ENCODE measurements at places on chromosomes 5 and 9.

DNA sequence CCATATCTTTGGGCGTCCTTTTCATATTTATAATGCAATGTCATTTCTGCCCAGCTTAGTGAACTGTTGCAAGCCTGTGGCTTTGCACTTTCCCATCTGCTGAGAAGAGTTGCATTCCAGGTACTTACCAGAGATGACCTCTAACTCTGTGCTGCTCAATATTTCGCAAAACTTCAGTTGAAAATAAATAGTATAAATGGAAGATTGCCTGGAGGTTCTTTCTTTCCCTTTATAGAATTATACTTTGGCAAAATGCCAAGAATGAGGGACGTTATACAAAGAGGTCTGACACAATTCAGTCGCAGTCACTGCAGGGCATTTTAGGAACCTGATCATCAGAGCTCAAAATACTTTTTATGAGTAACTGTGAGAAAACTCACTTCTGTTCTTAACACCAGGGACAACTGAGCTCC lies 18.9 kb upstream of the VLDLR start:
- H3K4me3 ChIP-seq, result no peak overlapping the region
- H3K36me3 ChIP-seq, result no peaks in the 10 kb centered on the region
- DNase-seq, result no peak
- H3K27me3 ChIP-seq, result no peaks in the 10 kb centered on the region
- no peaks in the 10 kb centered on the region for H3K4me1 ChIP-seq

- no peaks in the 10 kb centered on the region for H3K4me1 ChIP-seq
- DNase-seq, result no peak
- H3K27ac ChIP-seq, result no peak overlapping the region
- no peaks in the 10 kb centered on the region for H3K36me3 ChIP-seq
- H3K4me3 ChIP-seq, result no peak overlapping the region
- H3K27me3 ChIP-seq, result no peaks in the 10 kb centered on the region
Measured at GRCh38 chr9:18077941-18078678, 395.8 kb upstream of the ADAMTSL1 start.

GRCh38 chr9:107214915-107215314 lies 68.2 kb upstream of the RAD23B start:
- H3K27me3 ChIP-seq, result no peaks in the 10 kb centered on the region
- H3K27ac ChIP-seq, result no peak overlapping the region
- no peak for DNase-seq
- no peaks in the 10 kb centered on the region for H3K36me3 ChIP-seq
- no peak overlapping the region for H3K4me3 ChIP-seq
- no peaks in the 10 kb centered on the region for H3K4me1 ChIP-seq

DNA sequence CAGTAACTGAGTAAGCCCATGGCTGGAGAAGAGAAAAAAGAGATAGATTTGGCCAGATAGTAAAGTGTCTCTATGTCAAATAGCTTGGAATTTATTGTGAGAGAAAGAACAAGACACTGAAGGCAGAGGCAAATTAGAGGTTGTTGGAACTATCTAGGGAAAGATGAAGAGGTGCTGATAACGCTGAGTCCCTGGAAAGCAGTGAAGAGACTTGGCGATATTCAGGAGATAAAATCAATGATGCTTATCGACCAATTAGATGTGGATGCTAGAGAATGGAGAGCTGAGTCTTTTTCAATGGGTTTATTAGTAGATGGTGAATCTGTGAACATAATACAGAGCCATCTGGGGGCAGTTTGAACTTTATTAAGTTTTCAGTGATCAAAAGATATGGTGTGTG lies 48.6 kb upstream of the GABRA1 start:
- no peak overlapping the region for H3K27ac ChIP-seq
- no peaks in the 10 kb centered on the region for H3K27me3 ChIP-seq
- no peak for DNase-seq
- H3K4me1 ChIP-seq, result no peaks in the 10 kb centered on the region
- H3K36me3 ChIP-seq, result no peaks in the 10 kb centered on the region
- H3K4me3 ChIP-seq, result no peak overlapping the region

GRCh38 chr5:1414311-1415058 lies 30.8 kb downstream of the SLC6A3 start:
- H3K27ac ChIP-seq, result no peak overlapping the region
- no peak for DNase-seq
- no peaks in the 10 kb centered on the region for H3K36me3 ChIP-seq
- H3K27me3 ChIP-seq, result peaks cover 10% of the 10 kb centered on the region
- no peak overlapping the region for H3K4me3 ChIP-seq

DNA sequence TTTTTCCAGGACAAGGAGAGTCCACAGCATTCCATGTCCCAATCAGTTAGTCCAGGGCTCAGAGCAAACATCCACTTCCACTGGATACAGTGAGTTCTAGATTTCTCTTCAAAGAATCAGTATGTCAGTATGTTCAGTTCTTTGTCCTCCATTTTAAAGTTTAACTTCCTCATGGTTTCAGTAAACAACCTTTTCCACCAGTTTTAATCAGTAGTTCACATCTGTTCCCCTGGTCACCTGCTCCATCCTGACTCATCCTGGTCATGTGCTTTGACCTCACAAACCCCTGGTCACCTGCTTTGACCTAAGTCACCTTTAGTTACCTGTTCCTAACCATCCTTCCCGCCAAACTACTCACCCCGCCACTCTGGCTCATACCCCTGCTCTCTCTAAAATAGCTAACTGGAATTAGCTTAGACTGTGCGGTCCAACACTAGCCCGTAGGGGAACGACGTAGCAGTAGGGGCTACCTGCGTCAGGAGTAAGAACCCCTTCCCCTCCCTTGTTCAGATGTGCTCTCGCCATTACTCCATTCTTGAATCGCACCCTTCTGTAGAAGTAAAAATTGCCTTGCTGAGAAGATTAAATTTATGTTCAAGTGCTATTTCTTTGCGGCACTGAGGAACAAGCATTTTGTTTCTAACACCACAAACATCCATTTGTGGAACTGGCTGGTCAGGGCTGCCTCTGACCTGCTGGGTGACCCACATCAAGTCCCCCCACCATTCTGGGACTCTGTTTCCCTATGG lies 5.5 kb downstream of the ENG start:
- peaks cover 25% of the 10 kb centered on the region for H3K4me1 ChIP-seq
- H3K27me3 ChIP-seq, result no peaks in the 10 kb centered on the region
- no peak overlapping the region for H3K4me3 ChIP-seq
- H3K36me3 ChIP-seq, result no peaks in the 10 kb centered on the region
- DNase-seq, result no peak

DNA sequence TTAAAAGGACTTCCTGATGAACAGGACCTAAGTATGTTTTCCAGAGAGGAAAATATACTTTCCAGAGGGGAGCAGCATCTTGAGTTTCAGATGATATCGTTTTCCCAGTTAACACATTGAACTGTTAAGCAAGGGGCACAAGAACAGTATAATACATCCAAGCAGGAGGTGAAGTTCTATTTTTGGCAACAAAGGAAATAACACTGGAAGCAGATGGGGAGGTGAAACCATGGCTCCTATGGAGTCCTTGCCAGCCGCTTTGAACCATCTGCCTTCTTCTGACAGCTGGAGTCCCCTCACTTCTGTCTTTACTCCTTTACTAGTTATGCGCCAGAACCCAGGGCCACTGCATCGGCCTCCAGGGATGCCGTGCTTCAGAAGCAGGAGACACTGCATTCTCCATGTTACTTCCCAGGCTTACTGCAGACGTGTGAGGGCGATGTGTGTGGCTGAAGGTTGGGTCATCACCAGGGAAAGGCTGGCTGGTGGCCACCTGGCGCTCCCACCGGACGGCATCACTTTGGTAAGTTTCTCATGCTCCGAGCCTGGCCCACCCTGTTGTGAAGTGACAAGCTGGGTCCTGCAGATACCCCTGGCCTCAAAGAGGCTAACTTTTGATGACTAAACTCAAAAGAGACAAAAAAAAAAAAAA lies 77.8 kb downstream of the TTLL11 start:
- no peak overlapping the region for H3K27ac ChIP-seq
- H3K27me3 ChIP-seq, result no peaks in the 10 kb centered on the region
- H3K4me1 ChIP-seq, result peaks cover 3% of the 10 kb centered on the region

DNA sequence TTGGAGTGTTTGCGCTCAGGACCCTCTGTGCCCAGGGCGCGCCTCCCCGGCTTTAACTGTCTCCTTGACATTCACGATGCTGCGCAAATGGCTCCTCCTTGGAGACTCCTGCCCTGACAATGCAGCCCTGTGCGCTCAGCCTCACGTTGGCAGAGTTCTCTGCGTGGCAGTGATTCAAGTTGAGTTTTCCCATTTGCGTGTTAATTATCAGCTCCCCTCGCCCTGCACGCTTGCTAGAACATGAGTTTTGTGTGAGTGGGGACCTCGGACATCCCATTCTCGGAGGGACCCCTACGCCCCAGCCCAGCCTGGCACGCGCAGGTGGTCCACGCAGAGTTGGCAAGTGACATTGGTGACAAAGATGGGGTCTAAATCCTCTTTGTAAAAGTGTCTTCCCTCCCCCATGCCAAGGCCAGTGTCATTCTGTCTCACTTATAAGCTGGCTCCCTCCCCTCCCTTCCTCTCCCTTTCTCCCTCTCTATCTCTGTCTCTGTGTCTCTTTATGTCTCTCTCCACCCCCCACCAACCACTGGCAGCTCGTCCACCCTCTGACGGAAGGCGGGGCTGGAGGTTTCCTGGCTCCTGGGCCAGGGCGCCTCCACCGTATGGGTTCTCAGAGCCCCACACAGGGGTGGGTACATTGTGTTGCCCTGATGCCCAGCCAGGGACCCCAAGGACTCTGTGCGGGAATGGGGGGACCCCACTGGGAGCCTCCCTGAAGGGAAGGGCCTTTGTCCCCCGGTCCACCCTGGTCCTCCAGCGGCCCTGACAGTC lies 169.3 kb downstream of the OLFM1 start:
- no peaks in the 10 kb centered on the region for H3K27me3 ChIP-seq
- no peaks in the 10 kb centered on the region for H3K4me1 ChIP-seq
- H3K36me3 ChIP-seq, result no peaks in the 10 kb centered on the region
- no peak overlapping the region for H3K27ac ChIP-seq
- no peak for DNase-seq

- no peak overlapping the region for H3K4me3 ChIP-seq
- no peaks in the 10 kb centered on the region for H3K36me3 ChIP-seq
- no peaks in the 10 kb centered on the region for H3K4me1 ChIP-seq
- H3K27ac ChIP-seq, result no peak overlapping the region
- no peaks in the 10 kb centered on the region for H3K27me3 ChIP-seq
Measured at GRCh38 chr5:137845472-137845871, 22.2 kb upstream of the MYOT start.

- no peak overlapping the region for H3K27ac ChIP-seq
- no peaks in the 10 kb centered on the region for H3K4me1 ChIP-seq
- no peak for DNase-seq
Measured at GRCh38 chr5:50435168-50435567, 5.9 kb downstream of the EMB start.

GRCh38 chr9:35650341-35651158 lies at the start of gene SIT1:
Gene SIT1, minus strand, starts transcription at chr9:35650931. Its CDS starts 78 bp downstream, at chr9:35650853.
- peak within 1 kb of the TSS; percentile 84 for H3K27ac ChIP-seq
- DNase-seq, result no peak
- peak within 1 kb of the TSS; percentile 35 for H3K4me3 ChIP-seq
- H3K36me3 ChIP-seq, result no peaks in the 10 kb centered on the region
- H3K27me3 ChIP-seq, result no peaks in the 10 kb centered on the region

GRCh38 chr9:114302727-114303126 lies 20.2 kb upstream of the ORM1 start:
- DNase-seq, result peak; percentile 1
- H3K36me3 ChIP-seq, result no peaks in the 10 kb centered on the region
- H3K4me3 ChIP-seq, result no peak overlapping the region
- no peak overlapping the region for H3K27ac ChIP-seq
- no peaks in the 10 kb centered on the region for H3K4me1 ChIP-seq

DNA sequence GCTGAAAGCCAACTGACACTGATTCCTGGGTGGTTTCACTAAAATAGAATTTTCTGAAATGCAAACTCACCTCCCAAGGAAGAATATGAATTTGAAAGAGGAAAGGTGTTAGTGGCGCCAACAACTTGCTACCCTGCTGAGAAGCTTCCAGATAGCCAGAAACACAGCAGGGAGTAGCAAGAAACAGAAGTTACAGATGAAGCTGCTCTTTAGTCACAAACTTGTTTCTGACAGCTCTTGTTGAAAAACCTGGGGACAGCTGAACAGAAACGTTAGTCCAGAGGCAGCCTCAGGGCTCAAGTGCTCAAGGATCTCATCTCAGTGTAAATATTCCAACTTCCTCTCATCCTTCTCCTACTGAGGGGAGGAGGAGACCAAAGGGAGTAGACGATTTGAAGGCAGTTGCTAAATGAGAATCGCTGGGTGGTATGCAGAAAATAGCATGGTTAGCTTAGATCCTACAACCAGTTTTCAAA lies 184.1 kb downstream of the PDE4D start:
- H3K4me3 ChIP-seq, result no peak overlapping the region
- peaks cover 20% of the 10 kb centered on the region for H3K4me1 ChIP-seq
- peak overlapping the region; percentile 60 for H3K27ac ChIP-seq
- no peaks in the 10 kb centered on the region for H3K36me3 ChIP-seq
- no peaks in the 10 kb centered on the region for H3K27me3 ChIP-seq
- DNase-seq, result no peak

DNA sequence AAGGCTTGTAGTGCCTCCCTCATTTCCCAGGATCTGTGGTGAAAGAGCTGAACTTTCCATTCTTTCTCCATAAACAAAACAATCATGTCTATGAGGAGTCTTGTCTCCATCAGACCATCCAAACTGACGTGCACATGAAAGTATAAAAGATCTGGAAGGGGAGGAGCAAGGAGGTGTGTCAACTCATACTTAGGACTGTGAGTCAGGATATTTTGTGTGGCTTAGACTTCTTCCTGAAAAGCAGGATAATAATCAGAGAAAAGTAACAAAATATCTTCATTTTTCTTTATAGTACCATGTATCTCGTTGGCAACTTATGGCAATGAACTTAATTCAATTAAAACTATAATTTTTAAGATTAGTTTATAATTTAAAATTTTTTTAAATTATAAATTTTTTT lies 96.0 kb upstream of the PRRC1 start:
- H3K27me3 ChIP-seq, result no peaks in the 10 kb centered on the region
- H3K27ac ChIP-seq, result no peak overlapping the region
- H3K4me3 ChIP-seq, result no peak overlapping the region
- no peaks in the 10 kb centered on the region for H3K4me1 ChIP-seq
- H3K36me3 ChIP-seq, result no peaks in the 10 kb centered on the region
- no peak for DNase-seq

- no peaks in the 10 kb centered on the region for H3K36me3 ChIP-seq
- peaks cover 76% of the 10 kb centered on the region for H3K27me3 ChIP-seq
- H3K27ac ChIP-seq, result no peak within 1 kb of the TSS
Measured at GRCh38 chr5:16179511-16179935, at the start of gene MARCHF11. Gene MARCHF11, minus strand, starts transcription at chr5:16179791. Its CDS starts 216 bp downstream, at chr5:16179575.

DNA sequence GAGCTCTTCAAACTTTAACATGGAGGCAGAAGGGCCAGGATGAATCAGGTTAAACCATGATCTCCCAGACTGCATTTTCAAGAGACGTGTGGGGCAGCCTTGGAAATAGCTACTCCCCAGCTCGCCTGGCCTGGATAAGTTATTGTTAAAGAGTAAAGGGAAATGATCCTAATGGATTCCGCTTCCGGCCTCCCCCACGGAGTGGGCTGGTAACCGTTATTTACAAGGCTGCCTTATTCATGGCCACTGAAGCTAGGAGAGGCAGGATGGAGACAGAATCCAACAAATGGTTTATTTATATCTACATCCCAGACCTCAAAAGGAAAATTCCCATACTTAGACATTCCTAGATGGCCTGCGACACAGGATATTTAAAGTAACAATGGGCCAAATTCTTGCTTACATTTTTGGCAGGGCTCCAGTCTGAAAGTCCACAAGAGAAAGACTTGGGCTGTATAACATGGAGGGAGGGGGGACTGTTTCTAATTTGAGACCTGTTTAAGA lies 27.9 kb downstream of the SPRY4 start:
- no peak for DNase-seq
- peak overlapping the region; percentile 16 for H3K27ac ChIP-seq

- no peak overlapping the region for H3K4me3 ChIP-seq
- DNase-seq, result no peak
- H3K36me3 ChIP-seq, result no peaks in the 10 kb centered on the region
- peaks cover 4% of the 10 kb centered on the region for H3K4me1 ChIP-seq
- H3K27ac ChIP-seq, result peak overlapping the region; percentile 68
Measured at GRCh38 chr5:176425138-176425537, 8.8 kb upstream of the CLTB start.
